Dermis lymphatic vessel endothelial cell (primary cell): ENCODE measurements at places on chromosomes 12 and 14. TPM values are rescaled to one million over a fixed set of nuclear protein-coding genes. Genes with fewer than 3 reads are reported as not detected.

KRT77 gene
- total RNA-seq: not detected in 2 replicates

TCP11L2 gene
- 99.7 and 125 TPM in 2 replicates for total RNA-seq

MARCHF9 gene
- total RNA-seq: 3.7 and 3.8 TPM in 2 replicates

IGFBP6 gene
- 1.7 and 5.2 TPM in 2 replicates for total RNA-seq

CAPZA3 gene
- not detected in 2 replicates for total RNA-seq

SERPINA9 gene
- total RNA-seq: not detected in 2 replicates

ASB2 gene
- total RNA-seq: not detected in 2 replicates

NOS1 gene
- not detected in 2 replicates for total RNA-seq

KLRG1 gene
- 0.22 and 0.77 TPM in 2 replicates for total RNA-seq

UNC79 gene
- under 0.01 TPM in 2 replicates for total RNA-seq

MDP1 gene
- total RNA-seq: 11.3 and 13.1 TPM in 2 replicates

TMEM119 gene
- 0.33 TPM in 1 of 2 replicates, not detected in the other for total RNA-seq

GPR65 gene
- 0.09 and 0.11 TPM in 2 replicates for total RNA-seq

CLEC7A gene
- total RNA-seq: 0.33 and 0.43 TPM in 2 replicates
